Vagina (tissue), 2 donors: ENCODE measurements at places on chromosomes 4 and X. TPM values are rescaled to one million over a fixed set of nuclear protein-coding genes. Genes with fewer than 3 reads are reported as not detected.

The NEXMIF gene
- total RNA-seq = 0.98 TPM

The TLR1 gene
- 10.3 TPM for total RNA-seq

The ITIH6 gene
- total RNA-seq = not detected

The IL2RG gene
- total RNA-seq = 4.2 TPM

The P2RY10 gene
- total RNA-seq = 0.98 TPM

The ADH7 gene
- 11.8 TPM for total RNA-seq

The ADH6 gene
- total RNA-seq = not detected

The SRPK3 gene
- 0.25 TPM for total RNA-seq

The LRAT gene
- not detected for total RNA-seq

The FAM53A gene
- total RNA-seq = 13.8 TPM

The CT45A8 gene
- not detected for total RNA-seq

The TRIM2 gene
- total RNA-seq = 28.7 TPM

The AR gene
- 35.1 TPM for total RNA-seq

The MAGED4 gene
- 2.7 TPM for total RNA-seq

The FRAS1 gene
- total RNA-seq = 8.8 TPM

The HSFX4 gene
- total RNA-seq = not detected

The TSPAN7 gene
- total RNA-seq = 38.5 TPM

The SEPSECS gene
- total RNA-seq = 4.2 TPM

The NAT8L gene
- 1.7 TPM for total RNA-seq

The FHDC1 gene
- 6.4 TPM for total RNA-seq

The LRCH2 gene
- total RNA-seq = 10.1 TPM

The MAGIX gene
- 2.2 TPM for total RNA-seq

The CENPC gene
- 24.6 TPM for total RNA-seq

The EVC2 gene
- 23.8 TPM for total RNA-seq

The GYPB gene
- total RNA-seq = not detected

The NPY2R gene
- 0.49 TPM for total RNA-seq

The KIF4A gene
- total RNA-seq = 2.2 TPM

The ZNF518B gene
- 38.3 TPM for total RNA-seq

The CLGN gene
- total RNA-seq = not detected

The DNAAF6 gene
- total RNA-seq = not detected

The BTK gene
- total RNA-seq = 4.4 TPM

The CXorf49 gene
- total RNA-seq = not detected

The CTPS2 gene
- 20.4 TPM for total RNA-seq

The APBB2 gene
- total RNA-seq = 68.8 TPM

The C4orf51 gene
- total RNA-seq = not detected

The PNMA5 gene
- not detected for total RNA-seq

The SATL1 gene
- not detected for total RNA-seq

The HSD17B13 gene
- 23.8 TPM for total RNA-seq

The FAM236C gene
- total RNA-seq = not detected

The INPP4B gene
- total RNA-seq = 21.1 TPM

The PPP1R2C gene
- total RNA-seq = not detected

The PASD1 gene
- not detected for total RNA-seq

The CHIC1 gene
- total RNA-seq = 9.1 TPM

The CASP6 gene
- total RNA-seq = 7.9 TPM

The WAS gene
- 4.4 TPM for total RNA-seq

The SSX7 gene
- total RNA-seq = not detected

The FGFR3 gene
- 96.5 TPM for total RNA-seq

The KDR gene
- 19.4 TPM for total RNA-seq

The EXOC1L gene
- not detected for total RNA-seq

The GPM6B gene
- total RNA-seq = 15.7 TPM

The BTC gene
- 0.74 TPM for total RNA-seq

The CDKL5 gene
- total RNA-seq = 9.1 TPM

The SLAIN2 gene
- total RNA-seq = 39.5 TPM

The LINC00632 gene
- 140 TPM for total RNA-seq

The GC gene
- total RNA-seq = not detected
